Muscle of arm (tissue), 14 donors: ENCODE measurements at places on chromosomes 12 and 14.

DNA sequence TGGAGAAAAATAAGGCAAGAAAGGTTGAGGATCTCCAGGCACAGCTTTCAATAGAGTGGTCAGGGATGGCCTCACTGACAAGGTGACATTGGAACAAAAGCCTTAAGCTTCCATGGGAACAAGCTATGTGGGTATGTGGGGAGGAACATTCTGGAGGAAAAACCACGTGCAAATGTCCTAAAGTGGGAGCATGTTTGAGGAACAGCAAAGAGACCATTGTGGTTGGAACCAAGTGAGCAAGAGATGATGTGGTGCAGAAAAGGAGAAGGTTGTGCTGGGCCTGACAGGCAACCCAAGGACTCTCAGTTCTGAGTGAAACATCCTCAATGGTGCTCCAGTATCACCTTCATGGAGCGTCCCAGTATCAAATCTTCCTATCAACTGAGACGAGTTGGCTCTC is 184.0 kb downstream of the CAND1 start:
- DNase-seq, result no peak

DNA sequence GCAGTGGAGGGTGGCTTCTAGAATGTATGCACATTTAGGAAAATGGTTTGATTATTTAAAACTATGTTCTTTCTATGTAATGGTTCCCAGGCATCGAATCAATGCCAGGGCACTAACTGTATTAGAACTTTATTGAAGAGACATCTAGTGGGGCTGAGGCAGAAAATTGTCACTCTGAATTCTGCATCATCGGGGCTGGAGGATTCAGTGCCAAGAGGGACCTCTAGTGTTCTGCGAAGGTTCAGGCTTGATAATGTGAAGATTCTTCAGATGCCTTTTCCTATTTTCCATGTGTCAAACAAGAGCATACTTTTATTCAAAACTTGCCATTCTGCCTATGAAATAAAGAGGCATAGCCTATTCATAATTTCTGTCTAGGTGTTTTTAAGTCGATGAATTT is 146.3 kb downstream of the CAND1 start:
- DNase-seq, result no peak

GRCh38 chr14:68666236-68666635 is 126.6 kb downstream of the ZFP36L1 start:
- no peak for DNase-seq

- no peak for DNase-seq
Measured at GRCh38 chr14:99177886-99178835, 93.8 kb downstream of the BCL11B start.

GRCh38 chr12:116267948-116268347 is 9.5 kb downstream of the MED13L start:
- DNase-seq, result no peak

DNA sequence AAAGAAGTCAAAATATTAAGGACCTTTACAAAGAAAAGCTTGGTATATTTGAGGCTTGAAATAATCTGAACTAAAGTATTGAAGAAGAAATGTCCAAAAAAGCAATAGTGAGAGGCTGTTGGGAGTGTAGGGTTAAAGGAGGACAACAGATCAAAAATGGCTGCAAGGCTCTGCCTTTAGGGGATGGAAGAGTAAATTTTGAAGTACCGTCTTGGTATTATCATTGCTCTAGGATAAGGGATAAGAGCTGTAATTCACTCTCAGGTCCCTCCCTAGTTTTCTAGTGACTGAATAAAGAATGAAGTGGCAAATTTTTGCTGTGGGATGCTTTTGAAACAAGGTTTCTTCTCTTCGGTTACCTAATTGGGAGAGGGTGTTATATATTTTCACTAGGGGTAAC is 38.7 kb downstream of the LEMD3 start:
- DNase-seq, result no peak

DNA sequence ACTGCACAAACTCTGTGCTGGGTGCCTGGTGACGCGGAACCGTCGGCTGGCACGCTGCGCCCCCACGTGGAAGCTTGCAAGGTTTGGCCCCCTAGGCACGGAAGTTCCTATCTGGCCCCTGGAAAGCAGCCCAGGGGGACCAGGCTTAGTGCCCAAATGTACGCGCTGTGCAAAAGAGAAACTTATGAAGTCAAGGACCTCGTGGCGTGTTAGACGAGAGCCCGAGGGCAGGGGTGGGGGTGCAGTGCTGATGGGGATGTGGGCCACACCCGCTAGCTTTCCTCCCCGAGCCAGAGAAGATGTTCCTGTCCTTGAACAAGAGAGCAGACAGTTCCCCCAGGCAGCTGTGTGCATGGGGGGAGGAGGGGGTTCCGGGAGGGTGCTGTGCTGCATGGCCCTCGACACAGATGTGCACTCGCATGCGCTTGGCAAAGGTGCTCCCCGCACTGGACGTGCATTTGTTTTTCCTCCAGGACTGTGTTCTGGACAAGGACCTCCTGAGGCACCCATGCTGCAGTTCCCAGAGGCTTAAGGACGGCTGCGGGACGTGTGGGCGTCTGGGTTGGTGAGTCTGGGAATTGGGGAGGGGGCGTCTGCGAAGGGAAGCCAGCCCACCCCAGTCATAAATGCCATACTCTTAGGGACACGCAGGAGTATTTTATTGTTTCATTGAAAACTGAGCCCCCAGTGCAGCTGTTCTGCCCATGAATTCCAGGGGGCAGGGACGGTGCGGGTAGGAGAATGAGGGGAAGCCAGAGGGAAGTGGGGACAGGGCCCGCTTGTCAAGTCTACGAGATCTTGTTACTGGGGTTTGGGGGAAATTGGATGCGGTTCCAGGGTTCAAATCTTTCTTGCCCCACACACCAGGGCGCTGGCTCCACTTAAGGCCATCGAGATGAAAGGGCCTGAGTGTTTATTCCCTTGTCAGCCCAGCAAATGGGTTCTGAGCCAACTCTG is 80.0 kb downstream of the NTF3 start:
- DNase-seq, result peak; percentile 23

GRCh38 chr14:33271891-33272290 is 333.2 kb downstream of the NPAS3 start:
- DNase-seq, result no peak

GRCh38 chr14:68376067-68376779 is 416.6 kb downstream of the ZFP36L1 start:
- DNase-seq, result no peak

- DNase-seq, result no peak
Measured at GRCh38 chr12:20264608-20265114, 103.7 kb upstream of the PDE3A start.

DNA sequence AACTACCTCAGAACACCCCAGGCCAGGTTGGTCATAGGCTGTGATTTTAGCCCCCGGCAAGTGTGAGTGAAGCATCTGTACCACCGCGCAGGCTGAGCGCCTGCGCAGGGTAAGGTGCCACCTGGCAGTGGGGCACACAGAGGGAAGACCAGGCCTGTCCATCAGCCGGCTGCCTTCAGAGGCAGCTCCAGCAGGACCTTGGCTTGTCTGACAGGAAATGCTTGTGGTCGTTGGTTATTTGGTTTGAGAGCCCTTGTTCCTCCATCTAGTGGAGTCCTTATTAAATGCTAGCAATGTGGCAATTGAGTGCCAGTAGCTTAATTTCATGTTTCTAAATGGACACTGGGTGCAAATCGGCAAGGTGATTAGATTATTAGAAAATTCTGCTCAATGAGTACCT is 27.5 kb downstream of the SLC25A29 start:
- DNase-seq, result no peak

DNA sequence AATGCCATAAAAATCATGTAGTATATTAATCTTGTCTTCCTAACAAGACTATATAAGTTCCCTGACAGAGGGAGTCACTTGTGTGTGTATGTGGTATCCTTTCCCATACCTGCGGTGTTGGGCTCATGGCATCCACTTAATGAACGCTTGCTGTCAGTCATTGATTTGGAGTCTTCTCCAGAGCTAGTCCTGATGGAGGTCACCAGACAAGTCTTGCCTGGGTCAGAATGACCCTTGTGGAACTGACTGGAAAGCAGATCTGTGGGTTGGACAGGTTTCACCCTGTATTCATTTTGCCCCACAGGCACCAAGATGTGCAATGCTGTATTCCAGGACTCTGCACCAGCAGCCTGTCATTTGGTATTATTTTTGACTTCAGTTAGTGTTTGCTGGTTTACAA is 27.3 kb upstream of the WNK1 start:
- DNase-seq, result no peak

DNA sequence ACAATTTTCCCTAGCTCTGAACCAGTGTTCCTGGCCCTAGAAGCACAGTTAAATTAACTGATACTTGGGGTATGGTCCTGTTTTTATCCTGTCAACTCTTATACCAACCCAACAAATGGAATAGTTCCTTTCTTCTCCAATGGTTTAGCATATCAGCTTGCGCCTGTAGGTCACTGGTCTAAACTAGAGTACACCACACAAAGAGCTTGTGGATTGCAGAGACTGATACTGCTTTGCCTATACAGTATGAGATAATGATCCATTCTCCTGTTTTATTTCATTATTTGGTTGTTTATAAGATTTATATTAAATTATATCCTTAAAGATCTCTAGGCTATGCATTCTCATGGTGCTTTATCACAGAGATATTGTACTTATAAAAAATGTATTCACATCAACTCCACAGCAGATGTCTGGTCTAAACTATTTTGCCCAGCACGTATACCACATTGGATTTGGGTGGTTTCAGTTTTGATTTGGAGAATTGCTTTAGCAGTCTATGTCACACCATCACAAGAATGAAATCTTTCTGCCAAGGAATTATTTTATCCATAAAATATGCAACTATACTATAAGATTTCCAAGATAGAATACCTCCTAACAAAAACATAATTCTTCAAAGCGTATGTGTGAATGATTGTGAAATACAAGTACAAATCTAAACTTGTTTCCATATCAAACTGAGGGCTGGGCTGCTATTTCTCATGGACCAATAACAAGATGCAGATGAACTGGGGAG is 142.1 kb downstream of the SLC16A7 start:
- DNase-seq, result no peak

DNA sequence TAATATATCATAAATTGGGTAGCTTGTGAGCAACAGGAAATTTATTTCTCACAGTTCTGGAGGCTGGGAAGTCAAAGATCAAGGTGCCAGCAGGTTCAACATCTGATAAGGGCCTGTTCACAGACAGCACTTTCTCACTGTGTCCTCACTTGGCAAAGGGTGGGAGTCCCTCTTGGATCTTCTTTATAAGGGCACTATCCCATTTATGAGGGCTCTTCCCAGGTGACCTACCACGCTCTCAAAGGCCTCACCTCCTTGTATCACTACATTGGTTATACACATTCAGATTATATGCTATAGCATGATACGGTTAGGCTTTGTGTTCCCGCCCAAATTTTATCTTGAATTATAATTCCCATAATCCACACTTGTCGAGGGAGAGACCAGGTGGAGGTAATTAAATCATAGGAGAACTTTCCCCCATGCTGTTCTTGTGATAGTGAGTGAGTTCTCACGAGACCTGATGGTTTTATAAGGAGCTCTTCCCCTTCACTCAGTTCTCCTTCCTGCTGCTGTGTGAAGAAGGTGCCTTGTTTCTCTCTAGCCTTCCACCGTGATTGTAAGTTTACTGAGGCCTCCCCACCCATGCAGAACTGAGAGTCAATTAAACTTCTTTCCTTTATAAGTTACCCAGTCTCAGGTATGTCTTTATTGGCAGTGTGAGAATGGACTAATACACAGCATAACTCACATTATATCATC is 19.2 kb upstream of the LRIG3 start:
- DNase-seq, result no peak

GRCh38 chr14:91113829-91114078 is at the start of gene DGLUCY:
Gene DGLUCY (plus strand): TSS chr14:91114073. CDS start chr14:91160295, 46,222 bp downstream.
- DNase-seq, result peak; percentile 86

- no peak for DNase-seq
Measured at GRCh38 chr12:129230995-129231394, 377.7 kb downstream of the GLT1D1 start.

- DNase-seq, result no peak
Measured at GRCh38 chr14:69798339-69798735, 1.3 kb upstream of the SLC10A1 start.

DNA sequence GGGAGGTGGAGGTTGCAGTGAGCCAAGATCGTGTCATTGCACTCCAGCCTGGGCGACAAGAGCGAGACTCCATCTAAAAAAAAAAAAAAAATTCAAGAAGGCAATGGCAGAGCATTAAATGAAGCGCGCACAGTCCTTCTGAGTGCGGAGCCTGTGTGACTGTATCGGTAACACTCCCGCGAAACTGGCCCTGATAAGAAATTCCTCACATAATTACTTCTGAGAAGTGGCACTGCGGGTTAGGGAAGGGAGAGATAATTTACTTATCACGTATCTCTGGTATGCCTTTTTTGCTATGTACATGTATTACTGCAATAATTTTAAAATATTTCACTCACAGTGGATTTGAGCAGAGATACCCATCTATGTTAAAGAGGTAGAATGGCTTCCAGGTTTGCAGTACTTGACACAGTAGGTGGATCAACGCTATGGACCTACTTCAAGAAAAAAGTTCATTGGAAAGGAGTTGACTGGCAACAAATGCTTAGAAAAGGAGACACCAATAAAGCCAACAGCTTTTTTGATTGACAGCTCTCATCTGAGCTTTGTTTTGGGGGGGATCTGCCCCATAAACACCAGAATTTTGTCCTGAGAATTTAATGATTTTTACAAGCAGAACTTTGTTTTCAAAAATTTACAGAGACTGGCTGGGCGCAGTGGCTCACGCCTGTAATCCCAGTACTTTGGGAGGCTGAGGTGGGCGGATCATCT is 29.2 kb upstream of the SPTLC2 start:
- no peak for DNase-seq

DNA sequence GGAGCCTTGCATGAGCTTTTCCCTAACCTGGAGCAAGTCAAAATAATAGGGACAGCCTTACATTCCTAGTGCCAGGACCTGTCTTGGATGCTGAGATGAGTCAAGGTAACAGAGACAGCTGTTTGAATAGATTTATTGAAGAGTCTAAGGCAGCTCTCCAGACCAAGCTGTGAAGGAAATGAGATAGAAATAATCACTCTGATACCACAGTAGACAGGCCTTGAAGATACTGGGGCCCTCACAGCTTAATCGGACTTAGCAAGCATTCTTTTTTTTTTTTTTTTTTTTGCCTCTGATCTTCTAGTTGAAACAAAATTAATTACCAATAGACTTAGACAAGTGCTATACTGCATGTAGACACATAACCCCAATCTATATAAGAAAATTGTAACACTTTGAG is 3.1 kb upstream of the RNASE9 start:
- DNase-seq, result no peak

- no peak for DNase-seq
Measured at GRCh38 chr12:89364631-89365030, 12.3 kb upstream of the DUSP6 start.

DNA sequence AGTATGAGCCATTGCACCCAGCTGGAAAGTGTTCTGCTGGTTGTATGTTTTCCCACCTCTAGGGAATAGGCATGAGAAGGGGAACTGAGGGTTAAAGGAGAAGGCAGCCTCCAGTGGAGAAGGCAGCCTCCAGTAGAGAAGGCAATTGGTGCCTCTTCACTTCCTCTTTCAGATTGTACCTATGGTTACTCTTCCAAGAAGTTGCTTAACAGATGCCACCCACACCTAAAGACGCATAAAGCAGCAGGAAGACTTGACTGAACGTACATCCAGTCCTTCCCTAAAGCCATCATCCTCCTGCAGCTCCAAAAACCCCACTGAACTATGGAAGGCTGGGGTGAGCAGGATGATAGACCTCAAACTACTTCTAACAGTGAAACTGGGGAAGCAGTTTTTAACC is 13.1 kb downstream of the DPF3 start:
- no peak for DNase-seq
